Hepatic stellate cell (primary cell): ENCODE measurements at places on chromosomes 7 and 10.

GRCh38 chr10:25125201-25125611, 49.6 kb upstream of the GPR158 start:
- DNase-seq: no peak

DNA sequence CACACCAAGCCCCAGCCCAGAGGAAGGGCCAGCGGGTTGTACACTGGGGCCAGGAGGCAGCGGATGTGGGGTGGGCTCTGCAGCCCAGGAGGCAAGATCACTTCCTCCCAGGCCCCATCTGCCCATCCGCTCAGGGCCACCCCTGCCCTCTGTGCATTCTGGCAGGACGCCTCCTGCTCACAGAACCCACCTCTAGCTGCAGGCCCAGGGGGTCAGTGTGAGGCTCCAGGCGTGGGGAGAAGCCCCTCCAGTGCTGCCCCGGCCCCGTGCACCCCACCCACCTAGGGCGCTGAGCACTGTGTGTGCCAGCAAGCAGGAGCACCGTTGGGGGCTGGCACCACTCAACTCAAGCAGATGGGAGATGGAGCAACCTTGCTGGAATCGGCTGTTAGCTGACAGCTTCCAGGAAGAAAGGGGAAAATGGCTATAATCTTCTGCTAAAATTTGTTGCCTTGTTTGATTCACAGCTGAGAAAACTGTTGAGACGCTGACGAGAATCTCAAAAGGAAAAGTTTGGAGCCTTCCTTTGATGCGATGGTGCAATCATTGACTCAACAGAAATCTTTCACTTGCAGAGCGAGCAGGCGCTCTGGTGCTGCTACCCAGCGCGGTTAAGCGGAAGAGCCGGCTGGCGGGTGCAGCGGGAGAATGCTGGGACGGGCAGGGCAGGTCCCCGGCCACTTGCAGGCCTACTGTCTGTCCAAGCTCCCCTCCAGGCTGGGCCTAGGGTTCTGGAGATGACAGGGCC, 276.1 kb downstream of the ELFN1 start:
- no peak for DNase-seq

DNA sequence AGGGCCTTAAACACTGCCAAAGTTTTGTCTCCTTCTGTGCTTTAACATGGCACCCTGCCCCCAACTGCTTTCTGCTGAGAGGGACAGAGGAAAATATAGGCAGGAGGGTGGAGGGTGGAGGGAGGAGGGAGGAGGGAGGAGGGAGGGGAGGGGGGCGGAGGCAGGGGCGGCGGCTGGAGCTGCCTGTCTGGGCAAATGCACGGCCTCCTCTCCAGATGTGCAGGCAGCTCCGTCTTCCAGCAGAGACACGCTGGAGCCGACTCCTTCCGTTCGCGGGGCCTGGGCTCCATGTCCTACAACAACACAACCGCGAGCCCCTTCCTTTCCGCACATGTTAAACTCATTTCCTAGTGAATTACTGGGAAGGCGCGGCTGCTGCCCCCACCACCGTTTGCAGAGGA, 14.2 kb downstream of the EBF3 start:
- DNase-seq: peak; percentile 68

DNA sequence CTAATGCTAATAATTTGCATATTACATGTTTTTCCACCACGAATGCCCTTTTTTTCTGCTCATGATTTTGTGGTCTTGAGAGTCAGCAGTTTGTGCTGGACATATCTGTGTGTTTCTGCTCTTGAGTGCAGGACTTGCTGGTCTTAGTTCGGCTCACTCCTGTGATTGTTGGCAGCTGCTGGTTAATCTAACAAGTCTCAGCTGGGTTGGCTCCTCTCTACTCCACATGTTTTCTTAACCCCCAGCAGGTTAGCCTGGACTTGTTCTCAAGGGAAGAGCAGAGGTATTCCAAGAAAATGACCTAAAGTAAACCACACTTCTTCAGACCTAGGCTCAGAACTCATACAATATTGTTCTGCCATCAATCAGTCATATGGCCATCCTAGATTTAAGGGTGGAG, 1238.9 kb downstream of the XPNPEP1 start:
- DNase-seq: no peak

DNA sequence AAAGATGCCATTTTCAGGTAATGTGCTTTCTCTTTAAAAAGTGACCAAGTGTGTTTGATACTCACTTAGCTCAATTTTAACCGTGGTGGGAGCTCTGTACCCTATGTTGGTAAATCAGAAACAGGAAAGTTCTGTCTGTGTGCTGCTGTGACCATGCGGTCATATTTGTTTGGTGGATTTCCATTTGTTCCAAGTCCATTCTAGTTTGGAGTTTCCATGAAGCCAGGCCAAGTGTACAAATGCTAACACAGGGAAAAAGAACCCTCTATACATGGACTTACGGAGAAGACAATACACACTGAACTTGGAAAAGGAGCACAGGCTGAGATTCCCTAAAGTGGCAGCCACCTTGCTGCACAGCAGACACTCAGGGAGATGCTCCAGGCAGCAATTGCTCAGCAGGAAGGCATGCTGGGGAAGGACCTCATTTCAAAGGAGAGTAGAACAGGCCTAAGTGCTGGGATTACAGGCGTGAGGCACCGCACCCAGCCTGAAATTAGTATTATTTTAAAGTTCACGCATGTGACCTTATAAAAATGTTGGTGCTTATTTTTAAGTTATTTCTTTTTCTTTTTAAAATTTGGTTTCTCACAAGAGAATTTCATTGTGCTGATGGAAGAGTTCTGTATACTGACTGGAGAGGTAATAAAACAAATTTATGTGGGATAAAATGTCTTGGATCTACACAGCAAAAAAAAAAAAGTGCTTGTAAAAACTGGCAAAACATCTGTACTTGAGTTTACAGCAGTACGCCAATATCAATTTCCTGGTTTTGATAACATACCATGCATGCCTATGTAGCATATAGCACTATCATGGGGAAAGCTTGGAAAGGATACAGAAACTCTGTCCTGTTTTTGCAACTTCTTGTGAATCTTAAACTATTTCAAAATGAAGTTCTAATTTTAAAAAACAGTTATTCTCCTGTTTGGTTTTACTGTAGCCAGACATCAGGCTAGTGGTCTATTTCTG, 436.2 kb downstream of the KCNMA1 start:
- no peak for DNase-seq

GRCh38 chr7:137986252-137987017, 15.5 kb downstream of the CREB3L2 start:
- DNase-seq: peak; percentile 73

GRCh38 chr7:129882531-129882930, 70.2 kb downstream of the UBE2H start:
- peak; percentile 53 for DNase-seq

DNA sequence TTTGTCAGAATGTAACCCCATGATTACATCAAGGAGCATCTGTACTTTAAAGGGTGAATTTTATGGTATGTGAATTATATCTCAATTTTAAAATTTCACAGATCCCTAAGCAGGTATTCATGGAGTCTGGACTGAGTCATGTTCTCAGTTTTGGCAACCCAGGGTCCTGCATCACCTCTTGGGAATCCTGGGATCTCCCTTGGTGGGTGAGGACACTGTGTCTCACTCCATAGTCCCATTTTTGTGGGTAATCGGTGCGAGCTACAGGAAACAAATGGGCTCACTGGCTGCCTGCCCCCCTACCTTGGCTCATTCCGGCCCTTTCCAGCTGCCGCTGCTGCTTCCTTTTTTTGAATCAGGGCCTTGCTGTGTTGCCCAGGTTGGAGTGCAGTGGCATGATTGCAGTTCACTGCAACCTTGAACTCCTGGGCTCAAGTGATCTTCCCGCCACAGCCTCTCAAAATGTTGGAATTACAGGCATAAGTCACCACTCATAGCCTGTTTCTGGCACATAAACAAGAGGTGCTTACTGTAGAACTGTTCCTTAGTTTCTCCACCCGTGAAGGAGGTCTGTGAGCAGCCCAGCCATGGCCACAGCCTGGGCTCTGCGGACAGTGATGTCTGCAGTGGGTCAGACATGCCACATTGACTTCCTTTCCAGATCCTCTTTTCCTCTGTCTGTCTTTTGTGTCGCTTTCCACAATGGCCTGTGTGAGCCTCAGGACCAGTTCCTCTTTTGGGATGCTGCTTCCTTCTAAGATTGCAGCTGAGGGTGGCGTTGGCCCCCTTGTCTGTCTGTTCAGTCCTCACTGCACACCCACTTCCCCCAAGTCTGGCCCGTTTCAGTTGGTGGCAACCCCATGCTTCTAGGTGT, 14.5 kb downstream of the PALD1 start:
- DNase-seq: no peak

- no peak for DNase-seq
Measured at GRCh38 chr10:110511734-110512449, 14.2 kb downstream of the DUSP5 start.

DNA sequence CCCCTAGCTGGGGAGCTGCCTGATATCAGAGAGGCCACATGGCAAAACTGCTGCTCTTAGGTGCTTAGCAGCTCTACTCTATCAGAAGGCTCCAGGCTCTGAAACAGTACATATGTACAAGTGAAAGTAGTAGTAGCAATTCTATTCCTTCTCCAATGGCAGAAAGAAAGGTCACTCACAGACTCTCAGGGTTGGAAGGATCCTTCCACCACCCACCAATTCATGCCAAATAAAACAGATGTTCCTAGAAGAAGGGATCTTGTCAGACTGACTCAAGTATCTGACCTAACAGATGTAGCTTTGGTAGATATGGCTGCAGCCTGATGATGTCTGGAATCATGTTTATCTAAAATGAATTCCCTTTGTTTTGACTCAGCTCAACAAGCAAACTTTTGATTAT, 8.0 kb upstream of the ALDH18A1 start:
- no peak for DNase-seq

DNA sequence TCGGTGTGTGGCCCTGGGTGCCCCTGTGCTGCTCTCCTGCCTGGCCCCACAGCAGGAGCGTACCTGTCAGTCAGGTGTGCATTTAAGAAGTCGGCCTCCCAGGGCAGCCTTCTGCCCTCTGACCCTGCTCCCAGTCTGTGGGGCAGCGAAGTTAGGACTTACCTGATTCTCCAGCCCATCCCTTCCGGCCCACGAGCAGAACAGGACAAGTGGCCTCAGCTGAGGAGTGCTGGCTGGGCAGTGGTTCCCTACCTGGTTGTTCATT, 24.7 kb downstream of the CTBP2 start:
- DNase-seq: no peak

DNA sequence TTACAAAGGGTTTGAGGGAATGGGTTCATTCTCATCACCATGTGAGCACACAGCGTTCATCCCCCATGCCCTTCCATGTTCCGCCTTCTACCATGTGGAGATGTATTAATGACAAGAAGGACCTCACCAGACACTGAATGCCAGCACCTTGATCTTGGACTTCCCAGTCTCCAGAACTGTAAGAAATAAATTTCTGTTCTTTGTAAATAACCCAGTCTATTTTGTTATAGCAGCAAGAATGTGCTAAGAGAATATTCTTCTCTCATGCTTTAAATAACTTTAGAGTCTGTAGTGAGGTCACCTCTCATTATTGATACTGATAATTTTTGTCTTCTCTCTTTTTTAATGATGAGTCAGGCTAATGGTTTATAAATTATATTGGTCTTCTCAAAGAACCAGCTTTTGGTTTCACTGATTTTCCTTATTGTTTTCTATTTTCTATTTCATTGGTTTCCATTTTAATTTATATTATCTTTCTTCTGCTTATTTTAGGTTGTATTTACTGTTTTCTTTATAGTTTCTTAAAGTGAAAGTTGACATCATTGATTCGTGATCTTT, 3.1 kb upstream of the PDIA4 start:
- DNase-seq: no peak

DNA sequence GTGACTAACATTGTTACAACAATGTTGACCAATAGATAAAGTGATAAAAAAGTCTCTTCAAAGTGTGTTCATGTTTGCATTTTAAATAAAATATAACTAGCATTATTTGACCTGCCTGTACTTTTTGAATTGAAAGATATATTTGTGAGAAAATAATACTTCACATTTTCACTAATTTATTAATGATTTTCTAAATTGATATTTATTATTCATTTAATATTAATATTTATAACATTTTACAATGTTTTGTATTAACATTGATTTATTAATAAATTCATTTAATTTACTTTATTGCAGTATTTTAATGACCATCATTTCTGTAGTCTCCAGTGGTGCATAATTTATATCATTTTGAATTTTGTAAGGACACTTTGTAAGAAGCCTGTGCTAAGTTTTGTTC, 150.0 kb upstream of the BET1 start:
- no peak for DNase-seq

GRCh38 chr10:121830101-121830500, 97.7 kb downstream of the ATE1 start:
- DNase-seq: no peak

GRCh38 chr10:15374156-15374555, 3.1 kb upstream of the FAM171A1 start:
- DNase-seq: no peak
